Neural crest cell (in vitro differentiated cells): ENCODE measurements at places on chromosomes 2 and 18. TPM values are rescaled to one million over a fixed set of nuclear protein-coding genes. Genes with fewer than 3 reads are reported as not detected.
A peak's percentile ranks its signal among the peaks of the same experiment; 100 is the strongest.

DNA sequence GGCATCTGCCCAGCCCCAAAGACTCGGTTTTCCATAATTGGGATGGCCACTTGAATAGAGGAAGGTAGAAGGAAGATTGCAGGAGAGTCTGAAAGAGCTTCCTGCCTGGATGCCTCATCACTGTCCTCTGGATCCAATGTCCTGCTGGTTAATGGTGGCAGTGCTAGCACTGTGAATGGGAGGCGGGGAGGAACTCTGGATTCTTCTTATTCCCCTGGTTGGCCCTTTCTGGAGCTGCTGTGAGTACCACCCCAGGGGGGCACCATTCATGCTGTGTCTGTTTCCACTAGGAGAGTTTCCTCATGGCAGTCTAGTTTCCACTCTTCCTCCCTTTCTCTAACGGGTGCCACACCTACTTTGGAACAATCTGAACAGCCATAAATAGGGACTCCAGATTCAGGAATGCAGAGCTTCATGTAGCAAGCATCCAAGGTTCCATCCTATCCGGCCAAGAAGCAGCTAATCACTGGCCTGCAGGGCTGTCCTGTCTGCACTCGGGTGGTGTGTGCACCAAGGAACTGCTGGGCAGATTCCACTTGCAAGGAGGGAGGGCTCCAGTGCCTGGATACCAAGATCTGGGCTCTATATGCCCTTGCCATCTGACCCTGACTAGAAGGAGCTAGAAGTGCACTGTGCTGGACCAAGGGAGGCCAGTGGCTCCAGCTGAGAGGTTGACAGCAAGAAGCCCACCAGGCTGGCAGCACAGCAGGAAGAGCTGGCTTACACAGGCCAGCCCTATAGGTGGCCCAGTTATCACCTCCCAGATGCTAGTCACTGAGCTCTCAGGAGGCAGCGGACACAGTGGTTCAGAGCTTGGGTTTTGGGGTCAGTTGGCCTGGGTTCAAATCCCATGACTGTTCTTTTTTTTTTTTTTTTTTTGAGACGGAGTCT is 4.6 kb upstream of the ATOH8 start:
- peaks cover 40% of the 10 kb centered on the region for H3K27me3 ChIP-seq
- DNase-seq = no peak
- no peaks in the 10 kb centered on the region for H3K36me3 ChIP-seq
- H3K4me3 ChIP-seq = no peak overlapping the region
- peaks cover 21% of the 10 kb centered on the region for H3K4me1 ChIP-seq

Gene NEU2
- not detected in 2 replicates for total RNA-seq

Gene PID1
- 0.34 and 0.91 TPM in 2 replicates for total RNA-seq

- no peaks in the 10 kb centered on the region for H3K36me3 ChIP-seq
- H3K27me3 ChIP-seq = peaks cover 27% of the 10 kb centered on the region
- peak overlapping the region; percentile 58 for H3K27ac ChIP-seq
- DNase-seq = peak; percentile 23
- H3K4me3 ChIP-seq = peak overlapping the region; percentile 93
Observed at GRCh38 chr2:132670496-132671150, 618 bp upstream of the LYPD1 start.

GRCh38 chr2:186255823-186256222 is 230.2 kb upstream of the ZC3H15 start:
- no peaks in the 10 kb centered on the region for H3K36me3 ChIP-seq
- peaks cover 4% of the 10 kb centered on the region for H3K4me1 ChIP-seq
- H3K4me3 ChIP-seq = no peak overlapping the region
- H3K27me3 ChIP-seq = no peaks in the 10 kb centered on the region
- H3K27ac ChIP-seq = no peak overlapping the region
- DNase-seq = no peak

GRCh38 chr2:95317123-95317500 is 20.0 kb downstream of the KCNIP3 start:
- no peak overlapping the region for H3K4me3 ChIP-seq
- no peaks in the 10 kb centered on the region for H3K36me3 ChIP-seq
- no peak for DNase-seq
- H3K27ac ChIP-seq = no peak overlapping the region
- peaks cover 19% of the 10 kb centered on the region for H3K4me1 ChIP-seq

DNA sequence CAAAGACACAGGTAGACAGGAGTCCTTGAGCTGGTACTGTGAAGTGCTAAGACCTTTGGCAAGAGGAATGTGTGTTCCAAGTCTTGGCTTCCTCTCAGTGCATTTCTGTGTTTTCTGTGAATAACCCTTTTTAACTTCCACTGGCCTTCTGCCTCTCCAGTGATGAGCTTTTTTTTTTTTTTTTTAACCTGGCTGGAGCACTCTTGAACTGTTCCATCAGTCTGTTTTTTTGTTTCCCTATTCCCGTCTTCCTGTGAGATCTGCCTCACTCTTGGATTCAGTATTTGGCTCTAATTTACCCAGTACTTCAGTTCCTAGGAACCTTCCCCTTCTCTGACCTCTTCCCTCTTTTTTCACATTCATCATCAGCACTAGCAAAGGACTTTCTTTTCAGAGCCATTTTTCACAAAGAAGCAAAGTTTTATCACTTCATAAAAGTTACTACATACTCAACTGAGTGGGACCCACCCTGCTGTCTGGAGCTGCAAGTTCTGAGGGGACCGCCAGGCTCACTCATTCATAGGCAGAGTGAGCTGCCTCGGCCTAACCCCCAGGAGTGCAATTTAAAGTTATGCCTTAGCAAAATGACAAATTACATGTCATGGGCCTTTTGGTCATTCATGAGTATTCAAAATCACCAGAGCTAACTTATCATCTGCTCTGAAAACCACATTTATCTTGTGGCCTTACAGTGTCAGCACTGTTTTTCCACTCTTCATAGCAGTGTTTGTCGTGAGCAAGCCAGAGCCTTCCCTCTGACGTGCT is 126.9 kb upstream of the DAPL1 start:
- peaks cover 8% of the 10 kb centered on the region for H3K36me3 ChIP-seq
- H3K4me3 ChIP-seq = no peak overlapping the region
- H3K4me1 ChIP-seq = no peaks in the 10 kb centered on the region
- DNase-seq = no peak
- H3K27ac ChIP-seq = no peak overlapping the region

GRCh38 chr18:28115149-28115550 is 61.8 kb downstream of the CDH2 start:
- H3K4me1 ChIP-seq = peaks cover 88% of the 10 kb centered on the region
- H3K4me3 ChIP-seq = no peak overlapping the region
- H3K36me3 ChIP-seq = peaks cover 2% of the 10 kb centered on the region

- no peaks in the 10 kb centered on the region for H3K27me3 ChIP-seq
- H3K36me3 ChIP-seq = peaks cover 11% of the 10 kb centered on the region
- no peak for DNase-seq
- H3K4me1 ChIP-seq = peaks cover 13% of the 10 kb centered on the region
- no peak overlapping the region for H3K4me3 ChIP-seq
Observed at GRCh38 chr2:161166538-161167409, 6.5 kb downstream of the TANK start.

GRCh38 chr2:138095336-138095735 is 131.1 kb downstream of the HNMT start:
- H3K27me3 ChIP-seq = no peaks in the 10 kb centered on the region
- no peak overlapping the region for H3K4me3 ChIP-seq
- no peaks in the 10 kb centered on the region for H3K4me1 ChIP-seq
- H3K36me3 ChIP-seq = no peaks in the 10 kb centered on the region
- no peak for DNase-seq

- DNase-seq = no peak
- H3K27ac ChIP-seq = no peak overlapping the region
- peaks cover 13% of the 10 kb centered on the region for H3K4me1 ChIP-seq
- H3K36me3 ChIP-seq = no peaks in the 10 kb centered on the region
- H3K27me3 ChIP-seq = no peaks in the 10 kb centered on the region
- H3K4me3 ChIP-seq = no peak overlapping the region
Observed at GRCh38 chr2:15914596-15915385, 25.6 kb upstream of the MYCN start.

Gene KCNE4
- 0.09 TPM in 1 of 2 replicates, not detected in the other for total RNA-seq

DNA sequence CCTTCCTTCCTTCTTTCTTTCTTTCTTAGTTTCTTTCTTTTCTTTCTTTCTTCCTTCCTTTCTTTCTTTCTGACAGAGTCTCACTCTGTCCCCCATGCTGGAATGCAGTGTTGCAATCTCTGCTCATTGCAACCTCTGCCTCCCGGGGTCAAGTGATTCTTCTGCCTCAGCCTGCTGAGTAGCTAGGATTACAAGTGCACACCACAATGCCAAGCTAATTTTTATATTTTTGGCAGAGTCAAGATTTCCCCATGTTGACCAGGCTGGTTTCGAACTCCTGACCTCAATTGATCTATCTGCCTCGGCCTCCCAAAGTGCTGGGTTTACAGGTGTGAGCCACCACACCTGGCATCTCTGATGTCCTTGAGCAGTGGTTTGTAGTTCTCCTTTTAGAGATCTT is 48.5 kb downstream of the IL1R2 start:
- no peak overlapping the region for H3K4me3 ChIP-seq
- no peak overlapping the region for H3K27ac ChIP-seq
- H3K27me3 ChIP-seq = peaks cover 26% of the 10 kb centered on the region
- H3K36me3 ChIP-seq = no peaks in the 10 kb centered on the region
- DNase-seq = no peak

- H3K27ac ChIP-seq = peak overlapping the region; percentile 90
- DNase-seq = peak; percentile 36
- peaks cover 22% of the 10 kb centered on the region for H3K4me1 ChIP-seq
- H3K4me3 ChIP-seq = no peak overlapping the region
- peaks cover 2% of the 10 kb centered on the region for H3K36me3 ChIP-seq
Observed at GRCh38 chr2:12006850-12007249, 260.4 kb downstream of the LPIN1 start.

DNA sequence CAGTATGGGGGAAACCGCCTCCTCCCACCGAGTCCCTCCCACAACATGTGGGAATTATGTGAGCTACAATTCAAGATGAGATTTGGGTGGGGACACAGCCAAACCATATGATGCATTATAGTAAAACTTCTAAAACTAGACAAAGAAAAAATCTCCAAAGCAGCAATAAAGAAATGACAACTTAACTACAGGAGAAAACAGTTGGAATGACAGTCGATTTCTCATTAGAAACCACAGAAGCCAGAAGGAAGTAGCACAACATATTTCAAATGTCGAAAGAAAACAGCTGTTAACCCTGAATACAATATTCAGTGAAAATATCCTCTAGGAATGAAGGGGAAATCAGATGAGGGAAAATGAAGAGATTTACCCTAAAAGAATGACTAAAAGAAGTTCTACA is 53.5 kb upstream of the TCF4 start:
- H3K27me3 ChIP-seq = no peaks in the 10 kb centered on the region
- no peak overlapping the region for H3K27ac ChIP-seq
- no peak overlapping the region for H3K4me3 ChIP-seq
- H3K36me3 ChIP-seq = peaks cover 10% of the 10 kb centered on the region
- H3K4me1 ChIP-seq = no peaks in the 10 kb centered on the region
- DNase-seq = no peak

- H3K27ac ChIP-seq = no peak overlapping the region
- H3K27me3 ChIP-seq = no peaks in the 10 kb centered on the region
- DNase-seq = no peak
- H3K4me3 ChIP-seq = no peak overlapping the region
- H3K36me3 ChIP-seq = no peaks in the 10 kb centered on the region
Observed at GRCh38 chr18:41153871-41154270, 801.2 kb upstream of the PIK3C3 start.

Gene TSN
- total RNA-seq = 111 and 115 TPM in 2 replicates

- H3K27me3 ChIP-seq = no peaks in the 10 kb centered on the region
- H3K36me3 ChIP-seq = no peaks in the 10 kb centered on the region
- no peak overlapping the region for H3K27ac ChIP-seq
- H3K4me1 ChIP-seq = peaks cover 8% of the 10 kb centered on the region
- no peak for DNase-seq
Observed at GRCh38 chr18:58268849-58269248, 224.8 kb downstream of the NEDD4L start.

Gene YES1
- 54.7 and 58.7 TPM in 2 replicates for total RNA-seq

- H3K4me3 ChIP-seq = no peak overlapping the region
- no peak for DNase-seq
- H3K27me3 ChIP-seq = no peaks in the 10 kb centered on the region
- peaks cover 2% of the 10 kb centered on the region for H3K36me3 ChIP-seq
- H3K4me1 ChIP-seq = peaks cover 24% of the 10 kb centered on the region
- H3K27ac ChIP-seq = no peak overlapping the region
Observed at GRCh38 chr2:39696101-39696553, 30.4 kb downstream of the TMEM178A start.

GRCh38 chr2:124640221-124640750 is 615.2 kb downstream of the CNTNAP5 start:
- no peak overlapping the region for H3K4me3 ChIP-seq
- H3K27me3 ChIP-seq = no peaks in the 10 kb centered on the region
- no peak overlapping the region for H3K27ac ChIP-seq
- no peak for DNase-seq
- H3K36me3 ChIP-seq = no peaks in the 10 kb centered on the region

DNA sequence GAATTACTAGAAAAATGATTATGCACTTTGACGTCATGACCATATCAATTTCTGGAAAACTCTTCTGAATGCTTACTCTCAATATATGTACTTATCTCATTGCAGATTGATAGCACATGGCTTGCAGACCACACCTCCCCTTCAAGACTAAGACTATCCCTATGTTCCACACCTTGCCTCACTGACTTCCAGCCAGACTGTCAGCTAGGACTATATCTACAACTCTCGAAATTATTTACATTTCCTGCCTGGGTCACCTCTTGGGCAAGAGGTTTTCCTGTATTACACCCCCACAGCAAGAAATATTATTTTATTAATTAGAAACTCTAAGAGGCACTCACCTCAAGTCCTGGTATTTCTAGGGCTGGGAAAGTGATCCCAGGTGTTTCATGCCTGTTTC is 236.6 kb downstream of the CYRIA start:
- H3K27me3 ChIP-seq = no peaks in the 10 kb centered on the region
- no peak for DNase-seq

GRCh38 chr18:46184727-46185126 is 80.5 kb downstream of the HAUS1 start:
- no peak for DNase-seq
- no peaks in the 10 kb centered on the region for H3K27me3 ChIP-seq
- H3K4me1 ChIP-seq = no peaks in the 10 kb centered on the region
- no peaks in the 10 kb centered on the region for H3K36me3 ChIP-seq

DNA sequence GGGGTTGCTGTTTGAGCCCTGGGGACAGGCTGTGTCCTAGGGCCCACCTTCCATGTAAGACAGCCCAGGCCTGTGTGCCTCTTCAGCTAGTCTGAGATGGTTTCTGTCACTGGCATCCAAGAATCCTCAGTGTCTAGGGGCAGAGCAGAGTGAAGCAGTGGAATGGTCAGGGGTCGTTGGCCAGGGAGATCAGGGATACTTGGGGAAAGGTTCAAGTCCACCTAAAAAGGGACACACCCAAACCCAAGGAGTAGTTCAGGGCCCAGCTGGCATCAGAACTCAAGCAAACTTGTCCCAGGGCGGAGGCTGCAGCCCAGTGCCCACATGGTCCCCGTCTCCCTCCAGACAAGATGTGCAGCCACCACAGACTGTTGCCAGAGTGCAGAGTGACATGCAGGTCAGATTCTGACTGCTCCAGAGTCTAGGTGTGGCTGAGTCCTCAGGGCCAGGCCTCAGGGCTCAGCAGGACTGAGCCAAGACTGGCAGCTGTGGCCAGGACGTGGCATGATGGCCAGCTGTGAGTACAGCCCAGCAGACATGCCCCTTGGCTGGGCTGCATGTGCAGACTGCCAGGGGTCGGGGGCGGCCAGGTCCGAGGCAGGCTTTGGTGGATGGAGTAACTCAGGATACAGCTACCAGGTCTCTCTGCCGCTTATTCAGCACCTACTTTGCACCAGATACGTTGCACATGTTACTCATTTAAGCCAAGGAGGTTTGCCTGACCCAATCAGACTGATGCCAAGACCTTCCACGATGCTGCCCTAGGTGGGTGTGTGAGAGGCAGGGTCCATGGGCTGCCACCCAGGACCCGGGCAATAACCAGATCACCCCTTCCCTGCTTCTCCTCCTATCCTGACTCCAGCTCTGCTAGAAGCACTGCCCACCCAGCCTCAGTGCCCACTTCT is 146.6 kb downstream of the SMAD7 start:
- peaks cover 15% of the 10 kb centered on the region for H3K4me1 ChIP-seq
- peaks cover 5% of the 10 kb centered on the region for H3K36me3 ChIP-seq
- no peaks in the 10 kb centered on the region for H3K27me3 ChIP-seq
- peak overlapping the region; percentile 65 for H3K27ac ChIP-seq
